ENCODE measurements at places on chromosomes 1 and 21.

- DNase-seq = no peak
Measured at GRCh38 chr1:54811739-54812655, 10.9 kb upstream of the TTC22 start.

DNA sequence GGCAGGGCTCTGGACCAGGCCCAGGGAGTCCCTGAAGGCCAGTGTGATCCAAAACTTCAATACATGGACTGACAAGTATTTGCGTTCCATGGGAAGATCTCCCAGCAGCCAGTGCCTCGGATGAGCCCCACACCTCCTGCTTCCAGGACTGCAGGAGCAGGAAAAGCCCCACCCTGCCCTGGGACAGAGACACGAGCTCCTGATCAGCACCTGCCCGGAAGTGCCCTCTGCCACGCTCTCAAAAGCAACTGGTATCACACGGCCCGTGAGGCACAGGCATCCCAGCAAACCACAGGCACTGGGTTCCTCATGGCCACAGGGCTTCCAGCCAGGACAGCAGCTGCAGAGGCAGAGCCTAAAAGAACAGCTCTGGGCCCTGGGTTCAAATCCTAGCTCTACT is 48.6 kb downstream of the ACOT7 start:
- DNase-seq = no peak

DNA sequence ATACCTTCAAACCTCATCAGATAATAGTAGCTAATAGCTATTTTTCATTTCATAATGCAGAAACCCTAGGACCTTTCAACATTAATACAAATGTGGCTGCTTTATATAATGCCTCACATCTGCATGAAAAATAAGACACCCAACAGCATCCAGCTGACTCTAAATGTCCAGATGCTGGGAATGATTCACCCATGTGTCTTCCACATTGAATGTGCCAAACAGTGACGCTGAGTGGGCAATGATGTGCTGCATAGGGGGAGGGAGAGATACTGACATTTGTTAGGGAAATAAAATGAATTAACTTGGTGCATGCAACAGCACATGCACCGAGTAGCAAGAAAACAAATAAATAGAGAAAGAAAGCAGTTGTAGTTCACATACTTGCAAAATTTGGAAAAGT is 199.3 kb downstream of the DSCAM start:
- no peak for DNase-seq

- DNase-seq = no peak
Measured at GRCh38 chr1:172041742-172042141, 200.4 kb downstream of the DNM3 start.

GRCh38 chr1:17070163-17070525 is 16.3 kb upstream of the SDHB start:
- no peak for DNase-seq

DNA sequence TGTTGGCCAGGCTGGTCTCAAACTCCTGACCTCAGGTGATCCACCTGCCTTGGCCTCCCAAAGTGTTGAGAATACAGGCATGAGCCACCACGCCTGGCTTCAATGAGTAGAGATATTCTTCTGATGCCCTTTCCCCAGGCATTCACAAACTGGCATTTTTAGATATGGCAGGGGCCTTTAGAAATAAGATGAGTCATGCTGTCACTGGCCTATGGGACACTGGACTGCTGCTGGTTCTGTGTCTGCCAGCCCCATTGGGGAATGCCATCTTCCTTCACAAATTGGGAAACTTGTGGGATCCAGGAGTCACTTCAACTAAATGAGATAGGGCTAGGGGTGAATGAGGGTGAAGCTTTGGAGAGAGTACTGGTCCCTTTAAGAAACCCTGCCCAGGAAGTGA is 16.0 kb downstream of the KLHDC8A start:
- no peak for DNase-seq

GRCh38 chr1:48523558-48523957 is 51.6 kb upstream of the SPATA6 start:
- DNase-seq = no peak

DNA sequence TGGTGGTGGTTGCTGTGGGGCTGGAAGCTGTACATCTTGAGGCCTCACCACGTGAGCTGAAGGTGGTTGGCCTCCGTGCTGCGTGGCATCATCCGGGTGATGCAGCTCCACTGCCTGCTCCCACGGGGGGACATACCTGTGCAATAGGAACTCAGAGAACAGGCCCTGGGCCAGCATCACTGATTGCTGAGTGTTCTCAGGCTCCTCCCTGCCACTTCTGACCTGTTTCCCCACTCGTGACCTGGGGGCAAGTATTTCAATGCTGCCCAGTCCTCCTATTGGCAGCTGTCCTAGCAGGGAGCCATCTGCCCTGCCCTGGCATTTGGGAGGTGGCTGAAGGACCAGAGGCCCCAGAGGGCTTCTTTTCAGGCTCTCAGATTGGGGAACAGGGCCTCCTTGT is 26.1 kb downstream of the PTPRF start:
- DNase-seq = no peak

GRCh38 chr1:182978151-182978853 is 25.3 kb upstream of the SHCBP1L start:
- DNase-seq = no peak

DNA sequence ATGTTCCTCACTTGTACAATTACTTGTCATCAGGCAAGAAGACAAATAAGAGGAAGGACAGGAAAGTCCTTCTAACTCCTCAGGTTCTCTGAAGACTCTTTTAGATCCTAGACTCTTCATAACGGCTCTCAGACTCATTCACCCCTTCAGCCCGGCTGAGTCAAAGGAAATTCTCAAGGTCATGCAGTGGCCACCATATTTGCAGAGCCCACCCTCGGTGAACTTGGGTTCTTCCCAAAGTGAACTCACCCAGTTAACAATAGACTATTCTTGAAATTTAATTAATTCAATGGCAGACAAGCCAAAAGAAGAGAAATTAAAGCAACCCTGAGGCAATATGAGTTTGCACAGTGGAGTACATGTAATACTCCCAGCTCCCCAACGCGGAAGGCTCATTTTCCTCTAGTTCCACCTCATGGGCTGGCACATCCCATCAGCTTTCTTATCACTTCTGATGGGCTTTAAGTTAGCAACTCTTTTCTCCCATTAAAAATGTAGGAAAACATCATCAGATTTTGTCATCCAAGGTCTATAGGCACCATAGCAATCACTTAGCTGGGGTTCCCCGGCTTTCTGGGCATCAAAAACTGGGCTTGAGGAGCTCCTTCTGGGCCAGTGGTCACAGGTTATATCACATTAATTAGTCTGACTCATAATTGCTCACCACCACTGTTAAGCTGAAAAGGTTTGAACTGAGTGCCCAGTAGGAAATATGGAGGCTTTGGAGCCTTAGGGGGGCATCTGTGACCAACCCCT is 27.8 kb upstream of the TIAM1 start:
- no peak for DNase-seq

DNA sequence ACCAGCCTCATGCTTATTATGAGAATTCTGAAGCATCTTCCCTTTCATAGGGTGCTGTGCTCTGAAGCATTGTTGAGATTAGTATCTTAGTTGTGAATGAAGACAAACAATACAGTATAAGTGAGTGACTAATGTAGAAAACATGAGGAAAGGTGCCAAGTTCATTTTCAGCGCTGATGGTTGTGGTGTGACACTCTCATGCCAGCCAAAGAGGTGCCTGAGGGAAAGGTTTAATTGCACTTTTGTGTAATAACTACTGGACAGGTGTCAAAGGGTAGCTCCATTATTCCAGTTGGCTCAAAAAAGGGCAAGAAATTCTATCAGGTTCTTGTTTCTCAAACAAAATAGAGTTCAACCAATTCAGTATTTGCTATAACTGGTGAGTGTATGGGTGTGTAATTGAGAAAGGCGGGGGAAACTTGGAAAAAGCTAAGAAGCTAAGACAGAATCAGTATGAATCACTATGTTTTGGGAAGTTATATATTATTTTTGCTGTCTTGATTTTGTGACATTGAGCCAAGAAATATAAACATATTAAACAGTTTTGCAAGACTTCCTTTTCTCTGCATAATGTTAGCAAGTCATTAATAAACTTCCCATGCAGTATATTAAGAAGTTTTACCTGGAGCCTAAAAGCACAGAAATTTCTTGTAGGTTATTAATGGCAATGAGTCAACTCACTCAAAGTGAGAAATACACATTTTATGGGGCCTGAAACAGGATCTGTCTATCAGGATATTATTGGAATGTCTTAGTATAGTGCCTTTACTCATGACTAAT is 31.8 kb downstream of the KCNK2 start:
- no peak for DNase-seq

DNA sequence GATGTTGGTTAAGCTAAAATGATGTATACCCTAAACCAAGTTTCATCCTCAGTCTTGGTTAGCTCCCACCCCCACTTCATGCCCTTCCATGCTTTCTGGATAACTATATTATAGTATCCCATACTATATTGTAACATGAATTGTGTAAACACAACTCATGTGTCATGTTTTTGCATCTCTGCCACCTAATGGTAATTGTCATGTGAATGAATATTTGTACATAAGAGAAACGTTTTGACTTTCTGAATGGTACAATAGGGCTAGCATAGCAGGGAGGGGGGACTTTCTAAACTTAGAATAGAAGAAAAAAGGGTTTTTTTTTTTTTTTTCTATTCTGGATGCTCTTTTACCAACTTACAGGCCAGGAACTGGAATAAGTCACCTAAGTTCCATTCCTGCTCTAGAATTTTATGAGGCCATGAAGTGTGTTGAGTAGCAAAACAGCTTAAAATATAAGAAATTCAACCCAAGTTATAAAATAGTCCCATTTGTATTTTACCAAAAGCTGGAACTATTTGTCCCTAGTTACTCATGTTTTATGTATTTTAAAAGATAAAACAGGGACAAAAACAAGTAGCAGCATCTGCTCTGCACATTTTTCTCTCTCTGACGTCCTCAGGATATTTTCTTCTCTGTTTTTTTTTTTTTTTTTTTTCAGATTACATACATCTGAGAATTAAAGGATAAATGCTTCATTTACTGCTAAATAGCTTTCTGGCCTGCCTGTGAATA is 77.4 kb downstream of the HLX start:
- DNase-seq = no peak

DNA sequence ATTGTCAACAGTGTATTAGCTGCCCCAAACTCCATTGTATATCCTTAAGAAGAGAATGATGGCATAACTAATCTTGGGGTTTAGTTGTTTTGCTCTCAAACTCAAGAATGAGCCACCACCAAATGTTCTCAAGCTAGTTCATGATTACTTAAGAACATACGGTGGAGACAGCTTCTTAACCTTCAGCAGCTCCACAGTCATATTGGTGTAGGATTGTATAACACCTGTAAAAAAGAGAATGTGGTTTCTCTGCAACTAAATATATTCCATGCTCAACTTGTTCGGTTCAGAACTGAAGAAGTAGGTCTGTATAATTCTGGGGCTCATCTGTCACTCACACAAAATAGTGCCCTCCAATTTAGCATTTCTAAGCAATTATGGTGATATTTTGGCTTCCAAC is 177.9 kb upstream of the DUSP10 start:
- DNase-seq = no peak

GRCh38 chr1:67429528-67430357 is 459 bp downstream of the SERBP1 start:
- no peak for DNase-seq

DNA sequence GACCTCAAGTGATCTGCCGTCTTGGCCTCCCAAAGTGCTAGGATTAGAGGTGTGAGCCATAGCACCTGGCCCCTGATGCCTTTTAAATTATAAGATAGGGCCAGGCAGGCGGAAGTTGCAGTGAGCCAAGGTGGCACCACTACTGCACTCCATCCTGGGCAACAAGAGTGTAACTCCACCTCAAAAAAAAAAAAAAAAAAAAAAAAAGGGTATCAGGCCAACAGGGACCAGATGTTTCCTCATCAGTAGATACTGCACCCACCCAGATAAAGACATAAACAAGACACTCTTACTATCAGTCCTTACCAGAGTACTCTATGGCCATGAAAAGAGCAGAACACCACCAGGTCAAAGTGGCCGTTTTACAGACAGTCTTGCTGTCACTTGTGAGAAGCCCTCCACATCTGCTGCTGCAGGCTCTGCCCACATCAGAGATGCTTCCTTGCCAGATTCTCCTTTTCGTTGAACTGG is 3.3 kb downstream of the C21orf58 start:
- DNase-seq = no peak

- no peak for DNase-seq
Measured at GRCh38 chr1:205042911-205043806, at the start of gene CNTN2. CNTN2 (plus strand) TSS chr1:205043212; CDS start chr1:205053186, 9,974 bp downstream.

DNA sequence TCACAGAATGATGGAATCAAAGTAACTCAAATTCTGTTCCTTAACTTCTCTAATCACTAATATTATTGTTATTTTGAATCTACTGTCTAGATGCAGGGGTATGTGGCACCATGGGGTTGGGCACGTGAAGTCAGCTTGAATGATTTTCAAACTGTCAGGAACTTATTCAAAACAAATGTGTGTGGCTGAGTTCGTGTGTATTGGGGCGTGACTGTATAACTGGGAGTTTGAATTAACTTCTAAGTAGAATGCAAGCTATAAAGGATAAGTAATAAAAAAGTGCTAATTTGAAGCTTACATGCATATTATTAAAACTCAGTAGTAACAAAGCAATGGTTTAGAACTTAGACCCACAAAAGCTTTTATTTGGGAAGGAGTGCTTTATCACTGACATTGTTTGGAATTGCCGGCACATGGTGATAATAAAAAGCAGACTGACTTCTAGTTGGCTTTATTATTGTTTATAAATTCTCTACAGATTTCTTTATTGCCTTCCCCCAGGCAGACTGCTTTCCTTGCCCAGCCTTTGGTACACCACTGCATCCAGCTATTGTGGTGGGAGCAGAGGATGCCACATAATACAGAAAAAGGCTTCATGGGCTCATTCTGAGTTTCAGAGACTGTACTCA is 84.3 kb downstream of the TENT5C start:
- no peak for DNase-seq

DNA sequence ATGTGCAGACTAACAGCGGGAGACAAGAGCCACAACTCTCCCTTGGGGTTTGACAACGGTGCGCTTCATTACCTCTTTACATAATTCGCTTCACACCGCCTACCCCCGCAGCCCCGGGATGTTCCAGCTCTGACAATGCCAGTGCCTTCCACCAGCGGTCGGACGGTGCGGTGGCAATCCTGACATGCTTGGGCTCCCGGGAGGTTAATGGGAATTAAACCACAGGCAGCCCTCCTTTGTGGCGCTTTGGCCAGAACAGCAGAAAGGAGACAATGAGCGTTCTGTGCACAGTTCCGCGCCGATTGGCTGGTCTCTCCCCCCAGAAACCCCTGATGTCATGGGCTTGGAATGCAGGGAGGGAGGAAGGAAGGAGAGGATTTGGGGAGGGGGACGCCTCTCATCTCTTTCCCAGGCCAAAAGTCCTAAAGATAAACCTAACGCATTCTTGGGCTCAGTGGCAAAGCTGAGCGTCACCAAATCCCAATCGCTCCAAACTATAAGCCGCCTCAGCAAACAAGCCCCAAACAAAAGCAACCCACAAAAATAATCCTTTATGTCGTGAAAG is 1.3 kb downstream of the CNN3 start:
- DNase-seq = peak; percentile 58

- DNase-seq = no peak
Measured at GRCh38 chr21:28712411-28712810, 280.3 kb downstream of the LTN1 start.

DNA sequence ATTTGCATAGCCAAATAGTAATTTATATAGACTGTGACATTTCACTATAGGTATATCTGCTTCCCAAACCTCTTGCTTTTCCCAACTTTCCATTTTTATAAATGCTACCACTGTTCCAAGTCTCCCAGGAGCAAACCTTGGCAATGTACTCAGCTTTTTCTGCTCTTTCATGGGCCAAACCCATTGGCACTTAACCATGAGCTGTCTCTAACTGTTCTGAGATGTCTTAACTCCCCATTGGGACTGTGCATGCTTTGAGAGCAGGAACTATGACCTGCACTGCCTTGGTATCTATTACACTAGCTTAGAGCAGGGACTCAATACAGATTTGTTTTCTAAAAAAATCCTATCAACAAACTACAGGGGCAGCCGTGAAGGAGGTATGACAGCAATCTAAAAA is 22.5 kb upstream of the KHDRBS1 start:
- DNase-seq = no peak
